Thoracic aorta (tissue), 2 donors: ENCODE measurements at places on chromosomes 4 and X. TPM values are rescaled to one million over a fixed set of nuclear protein-coding genes. Genes with fewer than 3 reads are reported as not detected.

DNA sequence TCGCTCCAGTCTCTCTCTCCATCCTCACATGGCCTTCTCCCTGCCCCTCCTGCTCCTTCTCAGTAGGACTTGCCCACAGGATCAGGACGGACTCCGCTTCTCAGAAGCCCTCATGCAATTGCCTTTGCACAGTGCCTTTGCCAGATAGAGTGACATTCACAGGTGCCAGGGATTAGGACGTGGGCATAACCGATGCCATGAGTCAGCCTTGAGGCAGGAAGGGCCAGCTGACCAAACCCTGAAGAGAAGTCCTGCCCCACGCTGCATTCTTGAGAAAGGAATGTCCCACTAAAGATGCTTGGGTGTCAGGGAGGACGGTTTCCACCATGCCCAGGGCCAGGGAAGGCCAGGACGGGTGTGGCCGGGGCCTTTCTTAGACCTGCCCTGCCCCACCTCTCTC is 6.6 kb upstream of the GRPEL1 start:
- DNase-seq = no peak

DNA sequence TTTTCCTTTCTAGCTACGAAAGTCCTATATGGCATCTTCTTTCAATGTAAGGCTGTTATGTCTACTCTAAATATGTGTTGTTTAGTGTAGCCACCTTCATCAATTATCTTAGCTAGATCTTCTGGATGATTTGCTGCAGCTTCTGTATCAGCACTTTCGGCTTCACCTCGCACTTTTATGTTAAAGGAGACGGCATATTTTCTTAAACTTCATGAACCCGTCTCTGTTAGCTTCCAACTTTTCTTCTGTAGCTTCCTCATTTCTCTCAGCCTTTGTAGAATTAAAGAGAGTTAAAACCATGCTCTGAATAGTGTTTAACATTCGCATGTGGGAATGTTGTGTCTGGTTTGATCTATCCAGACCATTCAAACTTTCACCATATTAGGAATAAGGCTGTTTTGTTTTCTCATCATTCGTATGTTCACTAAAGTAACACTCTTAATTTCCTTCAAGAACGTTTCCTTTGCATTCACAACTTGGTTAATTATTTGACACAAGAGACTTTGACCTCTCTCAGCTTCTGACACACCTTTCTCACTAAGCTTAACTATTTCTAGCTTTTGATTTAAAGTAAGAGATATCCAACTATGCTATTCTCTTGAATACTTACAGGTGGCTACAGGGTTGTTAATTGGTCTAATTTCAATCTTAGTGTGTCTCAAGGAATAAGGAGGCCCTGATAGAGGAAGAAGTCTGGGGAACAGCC is 476.8 kb downstream of the GABRG1 start:
- DNase-seq = no peak

- no peak for DNase-seq
Measured at GRCh38 chr4:113509851-113510250, 251.7 kb downstream of the CAMK2D start.

GRCh38 chrX:31126205-31126604 is 54.4 kb upstream of the FTHL17 start:
- DNase-seq = no peak

GRCh38 chr4:152434011-152434410 is 101.9 kb downstream of the FBXW7 start:
- DNase-seq = no peak

DNA sequence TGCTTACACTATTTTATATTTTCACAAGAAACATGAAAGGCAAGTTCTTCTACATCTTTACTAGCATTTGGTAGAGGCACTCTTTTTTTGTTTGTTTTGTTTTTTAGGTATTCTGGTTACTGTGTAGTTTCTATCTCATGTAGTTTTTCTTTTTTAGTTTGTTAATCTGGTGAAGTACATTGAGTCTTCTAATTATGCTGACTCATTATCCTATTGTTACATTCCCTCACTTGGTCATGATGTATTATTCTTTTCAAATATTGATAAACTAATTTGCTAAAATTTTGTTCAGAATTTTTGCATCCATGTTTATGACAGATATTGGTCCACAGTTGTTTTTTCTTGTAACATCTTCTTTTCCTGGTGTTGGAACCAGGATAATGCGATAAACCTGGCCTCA is 4.7 kb downstream of the GK2 start:
- no peak for DNase-seq

Gene USP27X
- total RNA-seq = 2.6 TPM

- no peak for DNase-seq
Measured at GRCh38 chrX:69389101-69389501, 115.0 kb upstream of the NALF2 start.

Gene MAGEA8
- total RNA-seq = not detected

DNA sequence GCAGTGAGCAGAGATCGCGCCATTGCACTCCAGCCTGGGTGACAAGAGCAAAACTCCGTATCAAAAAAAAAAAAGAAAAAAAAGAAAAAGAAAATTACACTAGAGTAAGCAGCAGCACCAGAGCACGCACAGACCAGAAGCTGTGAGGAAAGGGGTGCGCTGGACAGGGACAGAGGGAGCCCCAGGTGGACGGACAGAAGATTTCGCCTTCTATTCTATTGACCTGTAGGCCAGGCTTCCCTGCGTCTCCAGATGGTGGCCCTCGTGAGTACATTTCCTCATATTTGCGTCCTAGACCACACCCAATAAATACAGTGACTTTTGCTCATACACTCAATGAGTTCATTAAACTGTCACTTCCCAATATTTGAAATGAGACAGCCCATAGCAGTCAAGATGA is 19.1 kb downstream of the MTNR1A start:
- DNase-seq = no peak

Gene NMU
- total RNA-seq = not detected

DNA sequence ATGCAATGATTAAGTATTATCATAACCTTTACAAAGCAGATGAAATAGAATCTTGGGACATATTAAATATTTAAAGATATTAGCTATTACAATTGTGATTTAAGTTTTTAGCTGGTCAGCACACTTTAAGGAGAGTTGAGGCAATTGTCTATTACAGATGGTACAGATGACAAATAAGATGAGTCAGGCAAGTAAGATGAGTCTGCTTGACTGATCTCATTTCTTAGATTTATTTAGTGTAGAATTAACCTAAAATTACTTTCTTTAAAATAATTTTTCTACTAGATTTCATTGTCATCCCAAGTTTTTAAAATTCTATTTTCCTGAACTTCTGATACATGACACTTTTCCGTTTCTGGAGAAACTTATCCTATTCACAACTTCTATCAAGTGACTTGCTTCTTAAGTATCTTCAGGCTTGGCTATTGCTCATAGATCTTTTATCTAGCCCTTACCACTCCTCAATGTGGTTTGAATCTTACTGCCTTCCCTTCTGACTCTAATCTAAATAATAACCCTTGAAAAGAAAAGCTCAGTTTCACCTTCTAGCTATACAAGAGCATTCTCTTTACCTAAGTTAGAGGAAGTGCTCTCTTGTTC is 32.9 kb downstream of the CXCL1 start:
- DNase-seq = no peak

- DNase-seq = no peak
Measured at GRCh38 chr4:109332926-109333464, 30.5 kb upstream of the COL25A1 start.

Gene STPG2
- total RNA-seq = not detected

DNA sequence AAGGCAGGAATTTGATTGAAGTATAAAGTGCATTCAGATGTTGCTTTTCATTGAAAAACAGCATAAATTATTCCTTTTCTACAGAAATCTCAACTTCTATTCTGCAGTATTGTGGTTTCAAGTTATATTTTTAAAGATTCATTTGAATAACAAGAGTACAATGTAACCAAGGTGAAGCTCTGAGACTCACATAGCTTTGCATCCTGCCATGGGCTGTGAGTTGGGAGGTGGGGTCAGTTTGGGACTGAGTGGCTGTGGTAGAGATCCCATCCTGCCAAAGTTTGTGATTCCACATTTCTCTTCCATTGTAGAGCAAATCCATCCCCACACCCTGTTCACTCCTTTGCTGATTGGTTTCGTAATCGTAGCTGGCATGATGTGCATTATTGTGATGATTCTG is 69.2 kb downstream of the KIT start:
- DNase-seq = no peak

GRCh38 chrX:37646254-37646653 is 39.3 kb upstream of the XK start:
- no peak for DNase-seq

- DNase-seq = no peak
Measured at GRCh38 chr4:83036991-83037665, 2.1 kb downstream of the COPS4 start.

Gene PPEF2
- total RNA-seq = 0.21 TPM

GRCh38 chr4:161256716-161257115 is 907.1 kb downstream of the FSTL5 start:
- no peak for DNase-seq
